Renal cortical epithelial cell (primary cell): ENCODE measurements at places on chromosomes 12 and 14. TPM values are rescaled to one million over a fixed set of nuclear protein-coding genes. Genes with fewer than 3 reads are reported as not detected.

The KRT79 gene
- total RNA-seq: not detected in 2 replicates

The PLXNC1 gene
- total RNA-seq: 2.7 and 3.1 TPM in 2 replicates

The ACRBP gene
- 0.15 and 0.17 TPM in 2 replicates for total RNA-seq

The TSHR gene
- 0.50 TPM in 1 of 2 replicates, not detected in the other for total RNA-seq

The WNT5B gene
- 11.0 and 102 TPM in 2 replicates for total RNA-seq

The SMIM41 gene
- 0.15 TPM in 1 of 2 replicates, not detected in the other for total RNA-seq

The ASB2 gene
- 0.05 and 0.35 TPM in 2 replicates for total RNA-seq

The RD3L gene
- total RNA-seq: not detected in 2 replicates

The PRR13 gene
- total RNA-seq: 34.7 and 45.1 TPM in 2 replicates

The DNAI7 gene
- 3.8 TPM in 1 of 2 replicates, not detected in the other for total RNA-seq

The ZFHX2 gene
- 0.69 and 1.8 TPM in 2 replicates for total RNA-seq

The BAZ1A gene
- total RNA-seq: 48.6 and 68.4 TPM in 2 replicates

The SLC17A8 gene
- total RNA-seq: under 0.01 and 0.30 TPM in 2 replicates

The IL22 gene
- total RNA-seq: not detected in 2 replicates

The PLEKHG3 gene
- 68.9 and 119 TPM in 2 replicates for total RNA-seq

The RPGRIP1 gene
- total RNA-seq: 0.05 TPM in 1 of 2 replicates, not detected in the other

The SLC2A14 gene
- 2.3 TPM in 1 of 2 replicates, not detected in the other for total RNA-seq

The CCDC38 gene
- total RNA-seq: 0.10 TPM in 1 of 2 replicates, not detected in the other
